ENCODE measurements at places on chromosomes 2 and 18. TPM values are rescaled to one million over a fixed set of nuclear protein-coding genes. Genes with fewer than 3 reads are reported as not detected.

The TANC1 gene
- 3.5 TPM for total RNA-seq

The NDUFS1 gene
- total RNA-seq = 61.1 TPM

The LYPD1 gene
- 5.1 TPM for total RNA-seq

The PCARE gene
- total RNA-seq = 0.09 TPM

The IL1F10 gene
- total RNA-seq = not detected

The CNGA3 gene
- 0.09 TPM for total RNA-seq

The TXNDC9 gene
- 59.8 TPM for total RNA-seq

The NETO1 gene
- total RNA-seq = 0.33 TPM

The GCFC2 gene
- total RNA-seq = 30.3 TPM

The FAM98A gene
- 11.1 TPM for total RNA-seq

The PLGLB1 gene
- 3.0 TPM for total RNA-seq

Measured in thymus (tissue), 14 donors.